ENCODE measurements at places on chromosomes 12 and 14. TPM values are rescaled to one million over a fixed set of nuclear protein-coding genes. Genes with fewer than 3 reads are reported as not detected.

PTPN11 gene
- total RNA-seq, result 82.3 TPM

IPO8 gene
- total RNA-seq, result 49.5 TPM

POU6F1 gene
- 21.8 TPM for total RNA-seq

NOC4L gene
- total RNA-seq, result 29.4 TPM

TAS2R7 gene
- total RNA-seq, result not detected

KRT77 gene
- not detected for total RNA-seq

LRRC10 gene
- total RNA-seq, result not detected

AGAP2 gene
- total RNA-seq, result 68.3 TPM

GDF3 gene
- total RNA-seq, result not detected

SNRPF gene
- total RNA-seq, result 30.7 TPM

TBPL2 gene
- total RNA-seq, result not detected

COL2A1 gene
- not detected for total RNA-seq

NFE2 gene
- total RNA-seq, result not detected

FLRT2 gene
- not detected for total RNA-seq

ZNF605 gene
- total RNA-seq, result 12.3 TPM

ARHGEF25 gene
- 1.3 TPM for total RNA-seq

DNA sequence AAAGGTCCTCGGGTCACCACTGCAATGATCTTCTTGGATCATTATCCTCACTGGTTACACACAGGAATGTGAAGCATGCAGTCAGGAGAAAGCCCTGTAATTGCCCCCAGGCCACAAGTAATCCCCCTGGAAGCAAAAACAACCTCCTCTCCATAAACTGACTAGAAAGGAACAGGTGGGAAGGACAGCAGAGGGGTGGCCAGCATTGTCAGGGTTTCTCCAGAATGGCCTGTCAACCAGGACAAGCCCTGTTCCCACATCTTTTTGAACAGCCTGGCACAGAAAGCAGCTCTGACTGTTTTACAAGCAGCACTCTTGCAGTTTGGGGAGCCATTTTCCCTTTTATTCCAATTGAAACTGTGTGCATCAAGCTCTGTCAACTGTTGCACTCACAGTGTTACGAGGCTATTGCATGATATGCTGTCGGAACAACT is 36.1 kb downstream of the TMCC3 start:
- no peak overlapping the region for H3K4me3 ChIP-seq
- no peaks in the 10 kb centered on the region for H3K36me3 ChIP-seq
- no peak overlapping the region for H3K27ac ChIP-seq
- peaks cover 16% of the 10 kb centered on the region for H3K27me3 ChIP-seq

- H3K4me3 ChIP-seq, result no peak overlapping the region
- no peak for DNase-seq
- H3K27ac ChIP-seq, result no peak overlapping the region
- H3K27me3 ChIP-seq, result peaks cover 3% of the 10 kb centered on the region
Observed at GRCh38 chr14:104243200-104243599, 104.8 kb downstream of the KIF26A start.

DNA sequence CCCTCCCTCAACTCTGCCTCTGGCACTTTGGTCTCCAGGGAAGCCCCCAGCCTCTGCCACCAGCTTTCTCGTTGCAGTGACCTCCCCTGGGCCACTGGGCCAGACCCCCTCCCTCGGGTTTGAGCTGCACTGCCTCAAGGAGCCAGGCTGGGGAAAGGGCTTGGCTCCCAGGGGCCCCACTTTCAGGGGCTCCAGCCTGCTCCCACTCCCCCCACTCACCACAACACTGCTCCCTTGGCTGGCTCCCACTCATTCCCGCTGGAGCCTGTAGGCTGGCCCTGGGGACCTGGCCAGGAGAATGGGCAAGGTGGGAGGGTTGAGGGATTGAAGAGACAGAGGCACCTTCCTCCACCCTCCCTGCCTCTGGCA is 19.3 kb upstream of the KIF26A start:
- H3K4me3 ChIP-seq, result no peak overlapping the region
- H3K27me3 ChIP-seq, result peaks cover 37% of the 10 kb centered on the region
- H3K36me3 ChIP-seq, result no peaks in the 10 kb centered on the region
- H3K27ac ChIP-seq, result no peak overlapping the region

GRCh38 chr14:43406931-43407330 is 1100.2 kb downstream of the FSCB start:
- H3K36me3 ChIP-seq, result no peaks in the 10 kb centered on the region
- H3K27me3 ChIP-seq, result no peaks in the 10 kb centered on the region
- no peak overlapping the region for H3K27ac ChIP-seq
- no peak overlapping the region for H3K4me3 ChIP-seq

- H3K36me3 ChIP-seq, result no peaks in the 10 kb centered on the region
- H3K27me3 ChIP-seq, result no peaks in the 10 kb centered on the region
- H3K4me3 ChIP-seq, result no peak overlapping the region
- no peak overlapping the region for H3K27ac ChIP-seq
Observed at GRCh38 chr12:40258371-40258770, 33.6 kb downstream of the LRRK2 start.

DNA sequence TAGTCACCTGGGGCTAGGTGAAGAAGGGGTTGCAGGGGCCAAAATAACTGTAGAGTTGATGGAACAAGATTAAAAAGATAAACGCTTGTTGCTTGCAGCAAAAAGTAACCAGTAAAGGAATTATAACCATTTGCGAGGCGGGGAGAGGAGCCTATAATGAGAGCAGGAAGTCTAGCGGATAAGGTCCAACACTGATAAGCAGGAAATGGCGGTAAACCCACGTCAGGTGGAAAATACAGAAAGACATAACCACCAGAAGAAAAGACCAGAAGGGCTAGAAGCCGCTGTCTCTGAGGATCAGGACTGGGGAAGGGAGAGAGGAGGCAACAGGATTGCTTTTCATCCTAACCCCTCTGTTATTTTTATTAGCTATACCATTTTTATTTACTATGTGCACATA is 303.3 kb downstream of the DPF3 start:
- H3K27me3 ChIP-seq, result peaks cover 27% of the 10 kb centered on the region
- peak overlapping the region; percentile 71 for H3K4me3 ChIP-seq

DNA sequence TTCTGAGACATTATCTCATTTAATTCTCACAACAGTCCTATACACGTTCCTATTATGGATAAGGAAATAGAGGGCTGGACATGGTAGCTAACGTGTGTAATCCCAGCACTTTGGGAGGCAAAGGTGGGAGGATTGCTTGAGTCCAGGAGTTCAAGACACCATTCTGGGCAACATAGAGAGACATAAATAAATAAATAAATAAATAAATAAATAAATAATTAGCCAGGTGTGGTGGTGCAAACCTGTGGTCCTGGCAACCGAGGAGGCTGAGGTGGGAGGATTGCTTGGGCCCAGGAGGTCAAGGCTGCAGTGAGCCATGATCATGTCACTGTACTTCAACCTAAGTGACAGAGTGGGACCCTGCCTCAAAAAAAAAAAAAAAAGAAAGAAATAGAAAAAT is 22.6 kb downstream of the DACT1 start:
- H3K4me1 ChIP-seq, result peaks cover 6% of the 10 kb centered on the region
- H3K4me3 ChIP-seq, result no peak overlapping the region
- no peaks in the 10 kb centered on the region for H3K27me3 ChIP-seq
- H3K36me3 ChIP-seq, result no peaks in the 10 kb centered on the region

- H3K27ac ChIP-seq, result peak overlapping the region; percentile 19
- peak overlapping the region; percentile 6 for H3K4me3 ChIP-seq
- peaks cover 15% of the 10 kb centered on the region for H3K36me3 ChIP-seq
- peaks cover 29% of the 10 kb centered on the region for H3K4me1 ChIP-seq
- no peak for DNase-seq
Observed at GRCh38 chr14:58430156-58430555, 2.6 kb downstream of the KIAA0586 start.

- peaks cover 51% of the 10 kb centered on the region for H3K4me1 ChIP-seq
- peak overlapping the region; percentile 22 for H3K4me3 ChIP-seq
- peaks cover 12% of the 10 kb centered on the region for H3K27me3 ChIP-seq
- no peak for DNase-seq
- H3K27ac ChIP-seq, result peak overlapping the region; percentile 98
Observed at GRCh38 chr12:6771091-6771495, 1.2 kb upstream of the LAG3 start.

DNA sequence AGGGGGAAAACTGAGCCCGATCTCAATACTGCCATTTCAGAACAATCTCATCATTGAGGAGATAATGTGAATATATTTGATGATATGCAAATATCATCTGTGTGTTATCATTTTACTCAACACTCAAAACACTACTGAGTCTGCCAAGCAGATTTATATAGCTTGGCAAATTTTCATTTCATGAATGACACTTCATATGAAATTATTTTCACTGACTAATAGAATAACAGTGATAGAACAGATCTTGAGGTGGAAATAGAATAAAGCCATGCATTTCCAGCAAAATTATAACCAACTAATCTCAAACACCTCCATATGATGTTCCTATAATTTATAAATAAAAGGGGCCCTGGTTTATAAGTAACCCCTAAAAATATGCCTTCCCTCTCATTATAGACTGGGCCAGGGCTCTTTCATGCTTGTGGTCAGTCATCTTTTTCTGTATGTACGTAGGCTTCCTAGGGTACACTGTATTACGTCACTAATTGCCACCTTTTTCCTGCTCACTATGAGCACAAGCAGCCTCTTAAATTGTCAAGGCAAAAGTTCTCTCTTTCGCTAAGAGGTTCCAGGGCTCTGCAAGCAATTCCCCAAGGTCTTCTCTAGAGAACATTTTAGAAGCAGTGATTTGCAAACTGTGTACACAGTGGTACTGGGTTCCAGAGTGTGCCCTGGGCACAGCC is 197.1 kb upstream of the FOXN3 start:
- peaks cover 53% of the 10 kb centered on the region for H3K4me1 ChIP-seq
- H3K4me3 ChIP-seq, result peak overlapping the region; percentile 82
- peaks cover 21% of the 10 kb centered on the region for H3K36me3 ChIP-seq
- H3K27ac ChIP-seq, result peak overlapping the region; percentile 74
- no peak for DNase-seq

DNA sequence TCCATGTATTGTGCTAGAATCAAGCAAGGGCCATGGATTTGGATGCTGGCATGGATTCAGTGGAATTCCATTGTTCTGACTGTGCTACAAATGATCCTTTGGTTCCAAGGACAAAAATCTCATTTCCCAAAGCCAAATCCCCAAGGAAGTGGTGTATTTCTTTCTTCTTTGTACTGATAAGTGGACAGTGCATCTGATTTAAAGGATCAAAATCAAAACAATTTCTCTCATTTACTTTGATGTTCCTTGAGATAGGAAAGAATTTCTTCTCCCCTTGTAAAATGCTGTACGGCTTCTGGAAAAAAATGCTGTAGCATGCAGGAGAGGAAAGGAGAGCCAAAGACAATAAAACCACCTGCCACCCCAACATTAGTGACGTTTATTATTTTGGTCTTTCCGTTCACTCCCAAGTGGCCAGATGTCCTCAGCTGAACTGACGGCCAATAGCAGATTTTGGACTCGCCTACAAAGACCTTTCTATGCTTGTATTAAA is 185.7 kb downstream of the PRKD1 start:
- no peak overlapping the region for H3K27ac ChIP-seq
- no peaks in the 10 kb centered on the region for H3K36me3 ChIP-seq
- H3K4me1 ChIP-seq, result no peaks in the 10 kb centered on the region
- no peaks in the 10 kb centered on the region for H3K27me3 ChIP-seq
- H3K4me3 ChIP-seq, result no peak overlapping the region

DNA sequence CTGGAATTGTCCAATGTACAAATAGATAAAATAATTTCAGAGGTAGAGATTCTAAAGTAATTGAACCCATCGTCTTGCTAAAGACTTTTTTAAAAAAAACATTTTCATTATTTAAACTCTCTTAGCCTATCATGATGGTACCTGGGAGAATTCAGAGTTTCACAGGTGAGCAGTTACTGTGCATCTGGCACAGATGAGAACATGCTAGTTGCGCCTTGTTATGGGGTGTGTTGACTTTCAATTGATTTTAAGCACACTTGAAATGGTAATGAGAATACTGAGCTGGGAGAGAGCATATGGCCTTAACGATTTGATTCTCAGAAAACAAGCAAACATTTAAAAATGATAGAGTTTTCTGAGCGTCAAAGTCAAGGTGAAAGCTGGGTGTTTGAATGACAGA is 66.6 kb downstream of the FLRT2 start:
- no peak for DNase-seq
- H3K4me3 ChIP-seq, result no peak overlapping the region
- H3K36me3 ChIP-seq, result no peaks in the 10 kb centered on the region
- no peak overlapping the region for H3K27ac ChIP-seq
- H3K4me1 ChIP-seq, result no peaks in the 10 kb centered on the region
- H3K27me3 ChIP-seq, result no peaks in the 10 kb centered on the region

DNA sequence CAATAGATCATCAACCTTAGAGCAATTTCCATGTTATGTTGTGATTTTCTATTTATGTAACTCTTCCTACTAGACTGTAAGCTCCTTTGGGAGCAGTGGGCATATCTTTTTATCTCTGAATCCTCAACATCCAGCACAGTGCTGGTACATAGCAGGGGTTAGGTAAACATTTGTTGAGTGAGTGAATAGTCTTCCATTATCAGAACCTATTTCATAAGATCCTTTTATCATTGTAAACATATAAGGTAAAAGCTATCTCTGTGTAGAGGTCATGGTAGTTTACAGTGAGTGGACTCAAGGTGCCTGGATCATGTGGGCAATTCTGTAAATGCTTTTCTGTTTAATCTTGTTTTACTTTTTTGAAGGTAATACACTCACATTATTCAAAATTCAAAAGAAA is 15.1 kb downstream of the FKBP11 start:
- H3K36me3 ChIP-seq, result no peaks in the 10 kb centered on the region
- no peak overlapping the region for H3K4me3 ChIP-seq
- no peaks in the 10 kb centered on the region for H3K4me1 ChIP-seq
- DNase-seq, result no peak
- H3K27me3 ChIP-seq, result peaks cover 2% of the 10 kb centered on the region
- H3K27ac ChIP-seq, result no peak overlapping the region

DNA sequence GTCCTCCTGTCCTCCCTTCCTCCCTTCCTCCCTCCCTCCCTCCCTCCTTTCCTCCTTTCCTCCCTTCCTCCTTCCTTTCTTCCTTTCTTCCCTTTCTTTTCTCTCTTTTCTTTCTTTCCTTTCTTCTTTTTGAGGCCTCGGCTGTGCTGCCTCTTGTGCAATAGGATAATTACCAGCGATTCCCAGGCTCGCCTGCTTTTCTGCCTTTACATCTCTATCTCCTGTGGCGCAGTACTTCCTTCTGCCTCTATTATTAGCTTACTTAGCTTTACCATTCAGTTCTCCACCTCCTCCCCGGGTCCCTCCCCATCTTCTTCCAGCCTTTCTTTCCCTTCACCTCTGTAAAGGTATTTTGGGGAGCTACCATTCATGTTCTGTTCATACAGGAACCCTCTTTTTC is 19.9 kb downstream of the ETV6 start:
- H3K27ac ChIP-seq, result no peak overlapping the region
- peaks cover 16% of the 10 kb centered on the region for H3K36me3 ChIP-seq
- DNase-seq, result no peak
- H3K4me3 ChIP-seq, result no peak overlapping the region
- no peaks in the 10 kb centered on the region for H3K27me3 ChIP-seq

- H3K27ac ChIP-seq, result no peak overlapping the region
- no peak overlapping the region for H3K4me3 ChIP-seq
- peaks cover 22% of the 10 kb centered on the region for H3K36me3 ChIP-seq
- no peaks in the 10 kb centered on the region for H3K27me3 ChIP-seq
Observed at GRCh38 chr12:51460519-51460918, 35.9 kb downstream of the SLC4A8 start.

- H3K36me3 ChIP-seq, result no peaks in the 10 kb centered on the region
- H3K4me1 ChIP-seq, result peaks cover 54% of the 10 kb centered on the region
- DNase-seq, result no peak
- peak overlapping the region; percentile 95 for H3K27ac ChIP-seq
- H3K27me3 ChIP-seq, result no peaks in the 10 kb centered on the region
Observed at GRCh38 chr14:97120204-97120603, 323.0 kb downstream of the VRK1 start.

GRCh38 chr14:57413849-57414248 is 23.5 kb downstream of the NAA30 start:
- H3K4me3 ChIP-seq, result no peak overlapping the region
- H3K36me3 ChIP-seq, result peaks cover 19% of the 10 kb centered on the region
- H3K27me3 ChIP-seq, result no peaks in the 10 kb centered on the region
- H3K4me1 ChIP-seq, result no peaks in the 10 kb centered on the region

GRCh38 chr12:100266585-100266834 is 369 bp downstream of the DEPDC4 start:
- no peaks in the 10 kb centered on the region for H3K27me3 ChIP-seq
- no peaks in the 10 kb centered on the region for H3K36me3 ChIP-seq
- H3K4me1 ChIP-seq, result peaks cover 17% of the 10 kb centered on the region
- no peak for DNase-seq

Measured in activated naive CD8-positive, alpha-beta T cell treated with anti-CD3 and anti-CD28 coated beads, Interleukin-2, amount 10 ng/mL, durations not matched to agents 7 days and 5 days (primary cell).